Activated T-helper 1 cell treated with Interleukin-2 at 50 U/mL for 16 hours (primary cell): ENCODE measurements at places on chromosomes 1 and 21.

- no peak for DNase-seq
Observed at GRCh38 chr1:42847111-42847595, 740 bp downstream of the ZNF691 start.

DNA sequence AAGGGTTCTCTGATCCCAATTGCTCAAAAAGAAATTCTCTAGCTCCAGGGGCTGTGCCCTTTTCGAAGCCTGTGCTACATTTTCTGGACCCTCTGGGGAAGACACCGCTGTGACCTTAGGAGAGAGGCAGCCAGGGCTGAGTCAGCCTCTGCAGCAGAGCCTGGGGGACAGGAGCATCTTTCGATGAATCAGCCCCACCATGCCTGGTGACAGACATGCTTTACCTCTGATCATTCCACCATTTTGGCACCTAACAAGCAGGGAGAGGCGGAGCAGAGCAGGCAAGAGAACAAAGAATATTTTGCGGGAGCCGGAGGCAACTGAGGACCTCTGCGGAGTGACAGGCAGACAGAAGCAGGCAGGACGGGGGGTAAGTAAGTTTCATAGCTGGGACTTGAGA is 84.9 kb downstream of the VWA5B1 start:
- DNase-seq, result no peak

DNA sequence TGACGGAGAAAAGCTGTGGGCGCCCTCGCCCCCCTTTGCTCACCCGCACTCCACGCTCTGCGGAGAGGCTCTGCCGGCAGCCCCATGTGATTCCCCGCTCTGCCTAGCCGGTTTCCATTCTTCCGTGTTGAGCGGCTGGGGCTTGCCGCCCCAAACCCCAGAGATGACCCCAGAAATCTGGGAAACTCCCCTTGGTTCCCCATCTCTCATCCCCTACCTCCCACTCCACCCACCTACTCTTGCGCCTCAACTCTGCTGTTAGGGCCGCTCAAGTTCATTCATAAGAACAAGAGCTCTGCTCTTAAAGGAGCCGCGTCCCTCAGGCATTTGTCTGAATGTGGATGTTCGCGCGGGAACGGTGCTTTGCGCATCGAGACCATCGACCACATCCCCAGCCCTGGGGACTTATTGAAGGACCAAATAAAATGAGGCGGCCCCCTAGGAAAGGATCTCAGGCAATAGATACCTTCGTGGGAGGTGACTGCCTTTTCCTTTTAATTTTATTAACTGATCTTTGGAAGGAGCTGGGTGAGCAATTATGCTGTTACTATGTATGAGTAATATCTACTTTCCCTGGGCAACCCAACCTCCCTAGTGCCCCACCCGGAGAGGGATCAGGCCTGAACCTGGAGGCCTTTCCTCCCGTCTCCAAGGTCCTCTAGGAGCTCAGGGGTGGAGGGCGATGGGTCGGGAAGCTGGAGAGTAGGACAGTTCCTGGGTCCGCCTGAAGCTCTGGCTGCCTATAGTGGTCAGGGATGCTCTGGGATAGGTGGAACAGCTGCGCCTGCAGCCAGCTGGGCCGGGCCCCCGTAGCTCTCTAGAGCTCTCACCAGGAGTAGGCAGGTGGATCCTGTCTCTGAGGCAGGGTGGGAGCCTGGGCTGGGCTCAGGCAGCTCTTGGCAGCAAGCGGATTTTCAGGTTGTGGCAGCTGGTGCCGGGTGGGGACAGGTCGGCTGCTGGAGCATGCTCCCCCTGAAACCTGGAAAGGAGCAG is 898 bp downstream of the MFSD2A start:
- DNase-seq, result peak; percentile 5

DNA sequence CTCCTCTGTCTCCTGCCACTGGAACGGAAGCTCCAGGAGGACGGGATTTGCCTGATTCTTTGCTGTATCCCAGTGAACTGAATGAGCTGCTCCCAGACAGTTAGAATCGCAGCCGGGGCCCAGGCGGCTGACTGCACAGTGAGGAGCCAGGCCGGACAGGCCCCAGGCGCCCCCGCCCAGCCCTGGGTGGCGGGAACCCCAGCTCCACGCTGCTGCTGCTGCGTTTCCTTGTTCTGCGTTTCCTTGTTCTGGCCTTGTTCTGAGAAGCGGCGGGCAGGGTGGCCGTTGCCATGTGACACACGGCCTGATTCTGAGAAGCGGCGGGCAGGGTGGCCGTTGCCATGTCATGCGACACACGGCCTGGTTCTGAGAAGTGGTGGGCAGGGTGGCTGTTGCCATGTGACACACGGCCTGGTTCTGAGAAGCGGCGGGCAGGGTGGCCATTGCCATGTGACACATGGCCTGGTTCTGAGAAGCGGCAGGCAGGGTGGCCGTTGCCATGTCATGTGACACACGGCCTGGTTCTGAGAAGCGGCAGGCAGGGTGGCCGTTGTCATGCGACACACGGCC is 56.2 kb downstream of the SLC37A1 start:
- DNase-seq, result no peak

GRCh38 chr1:41773144-41773591 is 145.6 kb downstream of the HIVEP3 start:
- no peak for DNase-seq

- no peak for DNase-seq
Observed at GRCh38 chr21:38377165-38378088, 120.6 kb downstream of the KCNJ15 start.

- no peak for DNase-seq
Observed at GRCh38 chr1:163195728-163196448, 6.8 kb downstream of the RGS5 start.

DNA sequence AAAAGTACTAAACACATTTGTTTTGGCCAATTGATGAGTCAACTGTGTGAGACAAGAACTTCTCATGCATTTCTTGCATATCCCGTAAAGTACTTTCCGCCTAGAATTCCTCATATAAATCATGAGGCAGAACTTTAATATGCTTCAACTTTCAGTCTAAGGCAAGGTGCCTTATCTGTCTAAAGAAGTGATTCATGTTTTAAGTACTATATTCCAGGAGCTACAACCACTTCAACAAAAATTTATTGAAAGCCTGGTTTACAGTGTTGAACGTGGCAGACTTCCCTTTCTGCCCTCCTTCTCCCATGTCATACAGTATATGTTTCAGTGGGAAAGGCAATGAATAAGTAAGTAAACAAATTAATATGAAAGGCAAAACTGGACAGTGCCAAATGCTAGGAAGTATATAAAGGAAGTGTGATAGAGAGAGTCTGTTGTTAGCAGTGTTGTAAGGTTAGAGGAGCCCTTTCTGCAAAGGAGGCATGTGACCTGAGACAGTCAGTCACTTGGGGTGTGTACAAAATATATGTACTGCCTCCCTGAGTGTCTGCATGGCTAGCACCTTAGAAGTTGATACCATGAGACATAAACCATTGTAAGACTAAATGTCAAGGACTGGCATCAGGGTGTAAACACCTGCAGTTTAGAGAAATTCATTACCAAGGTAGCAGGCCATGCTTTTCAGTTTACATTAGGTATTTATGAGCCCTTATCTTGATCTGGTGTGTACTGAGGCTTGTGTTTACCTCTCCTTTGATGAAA is 362.2 kb downstream of the SRGAP2C start:
- DNase-seq, result no peak

GRCh38 chr1:163877016-163877415 is 555.3 kb downstream of the NUF2 start:
- no peak for DNase-seq

GRCh38 chr1:110053552-110054428 is 16.7 kb downstream of the ALX3 start:
- DNase-seq, result peak; percentile 46

- no peak for DNase-seq
Observed at GRCh38 chr1:46599059-46599970, 4.8 kb downstream of the MKNK1 start.

- DNase-seq, result no peak
Observed at GRCh38 chr1:165496501-165496900, 47.3 kb upstream of the LRRC52 start.

DNA sequence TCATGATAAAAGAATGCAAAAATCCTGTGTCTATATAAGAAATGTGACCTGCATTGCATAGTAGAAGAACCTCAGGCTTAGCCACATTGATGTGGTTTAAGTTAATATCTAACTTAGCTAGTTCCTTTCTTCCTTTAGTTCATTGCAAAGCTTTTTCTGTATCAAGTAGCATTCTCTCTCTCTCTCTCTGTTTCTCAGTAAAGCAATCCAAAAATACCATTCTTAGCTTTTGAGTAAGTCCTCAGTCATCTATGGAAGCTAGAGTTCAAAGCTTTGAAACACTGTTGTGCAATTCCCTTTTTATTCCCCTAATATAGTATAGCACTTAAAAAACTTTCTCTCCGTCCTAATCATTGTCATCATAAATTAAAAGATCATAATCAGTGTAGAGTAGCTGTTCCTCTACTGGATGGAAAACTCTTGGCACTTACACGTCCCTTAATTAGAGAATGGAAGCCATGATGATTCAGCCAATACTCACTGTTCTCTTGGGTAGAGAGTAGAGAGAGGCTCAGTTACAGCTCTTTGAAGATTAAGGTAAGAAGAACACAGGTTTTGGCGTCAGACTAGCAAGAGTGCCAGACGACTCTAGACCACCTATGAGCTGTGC is 350.3 kb upstream of the LYPLAL1 start:
- DNase-seq, result no peak

DNA sequence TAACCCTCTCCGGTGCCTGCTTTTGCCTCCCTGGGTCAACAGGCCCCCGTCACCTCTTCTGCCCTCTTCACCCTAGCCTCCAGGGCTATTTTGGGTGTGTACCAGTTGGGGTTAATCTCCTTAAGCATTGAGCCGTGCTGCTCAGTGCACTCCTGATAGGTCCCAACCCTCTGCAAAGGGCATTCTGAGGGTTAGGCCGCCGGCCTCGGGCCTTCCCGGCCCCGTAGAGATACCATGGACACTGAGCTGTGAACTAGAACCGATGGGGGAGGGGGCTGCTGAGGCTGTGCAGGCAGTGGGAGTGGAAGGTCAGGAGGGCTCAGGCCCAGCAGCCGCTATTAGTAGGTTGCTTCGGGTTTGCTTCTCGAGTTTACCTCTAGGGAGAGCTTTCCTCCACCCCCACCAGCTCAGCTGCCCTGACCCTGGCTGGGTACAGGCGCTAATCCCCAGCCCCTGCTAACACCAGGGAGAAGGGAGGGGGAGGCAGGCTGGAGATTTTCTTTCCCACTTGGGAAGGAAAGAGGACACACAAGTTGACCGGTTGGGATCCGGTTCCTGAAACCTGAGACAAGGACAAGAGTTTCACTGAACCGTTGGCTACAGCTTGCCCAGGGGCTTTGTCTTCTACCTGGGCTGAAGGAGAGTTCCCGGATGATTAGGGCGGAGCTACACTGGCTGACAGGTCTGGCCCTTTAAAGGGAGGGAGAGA is 4.8 kb downstream of the LMOD1 start:
- DNase-seq, result no peak

DNA sequence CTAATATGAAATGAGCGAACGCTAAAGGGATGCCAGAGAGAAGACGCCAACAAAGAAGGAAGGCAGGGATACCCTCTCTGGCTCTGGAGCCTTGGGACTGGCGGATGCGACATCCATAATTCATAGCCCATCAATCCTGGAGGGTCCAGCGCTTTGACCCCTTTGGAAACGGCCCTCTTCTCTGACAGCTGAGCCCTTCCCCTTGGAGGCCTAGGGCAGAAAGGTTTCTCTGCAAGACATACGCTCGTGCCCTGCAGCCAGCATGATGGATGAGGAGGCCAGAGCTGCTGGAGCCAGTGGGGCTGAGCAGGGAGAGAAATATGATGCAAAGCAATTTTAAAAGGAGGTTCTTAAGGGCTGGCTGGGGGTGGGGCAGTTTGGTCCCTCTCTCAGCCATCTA is 22.2 kb downstream of the OPTC start:
- no peak for DNase-seq

DNA sequence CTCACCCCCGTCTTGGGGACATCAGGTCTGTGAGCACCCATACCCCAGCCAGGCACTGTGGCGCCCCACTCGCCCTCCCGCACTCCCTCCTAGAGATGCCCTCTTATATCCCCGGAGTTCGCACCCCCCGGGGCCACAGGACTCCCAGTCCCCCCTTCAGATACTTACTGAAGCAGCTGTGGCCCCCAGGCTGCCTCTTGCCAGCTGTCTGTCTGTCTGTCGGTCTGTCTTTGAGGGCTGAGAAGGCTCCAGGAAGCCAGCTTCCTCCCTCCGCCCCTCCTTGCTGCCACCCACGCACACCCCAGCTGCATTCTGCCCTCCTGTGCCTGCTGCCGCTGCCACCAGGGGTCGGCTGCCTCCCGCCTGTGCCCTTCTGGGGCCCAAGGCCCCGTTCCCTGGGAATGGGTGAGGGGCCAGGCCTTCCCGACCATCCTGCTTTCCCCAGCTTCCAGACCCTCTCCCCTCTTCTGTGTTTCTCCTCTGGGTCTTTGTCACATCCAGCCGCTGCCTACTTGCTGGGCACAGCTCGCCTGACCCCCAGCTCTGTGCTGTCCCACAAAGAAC is at the start of gene PTPN7:
Gene PTPN7 (minus strand): TSS at position 226 of the 564 bp plus-strand sequence. CDS start 1,200 bp downstream, outside the sequence.
- peak; percentile 66 for DNase-seq

DNA sequence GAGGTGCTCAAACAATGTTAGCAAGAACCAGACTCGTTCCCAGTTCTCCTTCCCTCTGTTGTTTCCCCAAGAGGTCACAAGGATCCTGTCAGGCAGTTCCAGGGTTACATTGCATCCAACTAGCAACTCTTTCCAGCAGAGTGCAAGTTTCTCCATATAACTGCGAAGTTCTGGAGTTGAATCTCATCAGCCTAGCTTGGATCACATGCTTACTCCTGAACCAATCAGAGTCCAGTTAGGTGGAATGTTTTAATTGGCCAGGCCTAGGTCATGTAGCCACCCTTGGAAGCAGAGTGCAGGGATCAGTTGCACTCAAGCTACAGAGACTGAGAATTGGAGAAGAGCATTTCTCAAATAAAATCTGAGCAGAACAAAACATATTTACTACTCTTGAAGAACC is 15.9 kb upstream of the PIK3R3 start:
- DNase-seq, result no peak

DNA sequence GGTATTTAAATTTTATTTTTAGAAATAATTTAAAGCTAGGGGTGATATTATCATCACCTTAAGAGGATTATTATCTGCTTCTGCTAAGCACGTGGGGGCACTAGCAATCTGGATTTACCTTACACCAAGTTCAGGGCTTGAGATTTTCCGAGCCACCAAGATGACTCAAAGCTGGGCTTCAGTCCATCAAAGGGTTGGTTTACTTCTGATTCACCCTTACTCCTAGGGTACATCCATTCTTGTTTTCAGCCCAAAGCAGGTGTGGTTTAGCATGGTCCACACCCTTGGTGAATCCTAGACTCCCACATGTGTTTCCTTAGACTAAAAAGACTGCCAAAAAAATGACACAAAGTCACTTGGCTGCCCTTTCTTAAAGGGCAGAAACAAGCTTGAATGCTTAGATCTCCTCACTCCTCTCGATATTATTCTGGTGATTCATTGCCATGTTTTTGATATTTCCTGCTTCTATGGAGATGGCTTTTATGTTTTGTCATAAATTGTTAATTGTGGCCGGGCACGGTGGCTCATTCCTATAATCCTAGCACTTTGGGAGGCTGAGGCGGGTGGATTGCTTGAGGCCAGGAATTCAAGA is 9.8 kb upstream of the PRSS38 start:
- no peak for DNase-seq

- no peak for DNase-seq
Observed at GRCh38 chr1:23801876-23802275, 1.3 kb upstream of the GALE start.

GRCh38 chr1:30187413-30188023 is 535.9 kb downstream of the MATN1 start:
- DNase-seq, result no peak

GRCh38 chr21:14533499-14534428 is 12.4 kb downstream of the SAMSN1 start:
- no peak for DNase-seq

GRCh38 chr1:234661317-234661928 is 51.4 kb upstream of the IRF2BP2 start:
- DNase-seq, result no peak
